ENCODE measurements at places on chromosomes 11 and 22.

GRCh38 chr22:37259540-37260029 is 15.5 kb upstream of the RAC2 start:
- peak; percentile 58 for DNase-seq

- DNase-seq, result no peak
Observed at GRCh38 chr11:74235121-74235520, 64.0 kb downstream of the PPME1 start.

GRCh38 chr11:74278721-74279161 is 32.7 kb downstream of the P4HA3 start:
- DNase-seq, result no peak

- DNase-seq, result peak; percentile 22
Observed at GRCh38 chr11:78158987-78159652, 19.7 kb upstream of the ALG8 start.

- no peak for DNase-seq
Observed at GRCh38 chr11:37450613-37451012, 852.6 kb upstream of the RAG2 start.

DNA sequence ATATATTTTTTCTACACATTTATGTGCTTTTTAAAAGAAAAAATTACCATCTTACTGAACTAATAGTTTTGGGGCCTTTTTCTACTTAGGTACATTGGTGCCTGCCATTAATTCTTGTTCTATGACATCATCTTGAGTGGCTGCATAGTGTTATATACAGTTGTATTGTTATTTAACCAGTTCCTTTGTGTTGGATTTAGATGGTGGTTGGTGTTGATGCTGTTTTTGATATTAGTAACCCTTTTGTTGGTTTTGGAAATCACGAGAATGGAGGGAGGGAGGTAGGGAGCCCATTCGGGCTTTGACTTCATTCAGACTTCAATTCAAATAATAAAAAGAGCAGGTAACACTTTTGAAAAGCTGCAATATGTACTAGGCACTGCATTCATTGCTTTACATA is 15.4 kb upstream of the C11orf96 start:
- no peak for DNase-seq

- peak; percentile 47 for DNase-seq
Observed at GRCh38 chr11:13303668-13304649, 26.4 kb downstream of the BMAL1 start.

DNA sequence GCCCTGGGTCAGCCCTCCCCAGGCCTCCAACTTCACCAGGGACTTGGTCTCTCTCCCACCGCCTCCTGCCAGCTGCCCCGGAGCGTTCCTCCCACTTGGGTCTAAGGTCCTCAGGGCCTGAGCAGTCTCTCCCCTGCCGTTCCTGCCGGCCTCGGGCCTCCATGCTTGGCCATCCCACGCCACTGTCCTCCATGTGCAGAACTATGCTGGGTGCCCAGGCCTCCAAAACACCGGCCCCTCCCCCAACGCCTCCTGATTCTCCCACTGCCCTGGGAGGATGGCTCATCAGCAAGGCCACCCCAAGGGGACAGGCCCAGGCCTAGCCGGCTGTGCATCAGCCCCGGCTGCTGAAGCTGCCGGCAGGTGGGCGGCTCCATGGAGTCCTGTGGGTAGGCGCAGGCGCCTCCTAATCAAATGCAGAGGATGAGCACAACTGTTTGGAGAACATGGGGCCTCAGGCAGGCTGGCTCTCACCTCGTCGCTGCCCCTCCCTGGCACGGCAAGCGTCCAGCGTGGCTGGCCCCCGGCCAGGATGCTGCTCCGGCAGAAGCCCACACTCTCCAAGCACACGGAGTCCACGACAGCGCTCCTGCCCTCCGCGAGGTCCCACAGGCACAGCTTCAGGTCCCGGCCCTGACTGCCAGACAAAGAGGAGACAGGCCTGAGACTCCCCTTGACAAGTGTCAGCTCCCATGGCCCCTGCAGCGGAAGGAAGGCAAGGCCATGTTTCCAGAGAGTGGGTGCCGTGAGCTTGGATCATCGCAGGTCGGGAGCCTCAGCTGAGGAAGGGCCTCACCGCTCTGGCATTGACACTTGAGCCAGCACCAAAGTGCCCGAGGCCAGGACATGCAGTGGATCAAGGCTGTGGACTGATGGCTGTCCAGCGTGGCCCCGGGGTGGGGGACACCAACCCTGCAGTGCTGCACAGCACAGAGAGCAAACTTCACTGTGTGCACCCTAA is 42.6 kb downstream of the GNB1L start:
- DNase-seq, result no peak

- DNase-seq, result no peak
Observed at GRCh38 chr11:614021-614622, 1.6 kb downstream of the IRF7 start.

DNA sequence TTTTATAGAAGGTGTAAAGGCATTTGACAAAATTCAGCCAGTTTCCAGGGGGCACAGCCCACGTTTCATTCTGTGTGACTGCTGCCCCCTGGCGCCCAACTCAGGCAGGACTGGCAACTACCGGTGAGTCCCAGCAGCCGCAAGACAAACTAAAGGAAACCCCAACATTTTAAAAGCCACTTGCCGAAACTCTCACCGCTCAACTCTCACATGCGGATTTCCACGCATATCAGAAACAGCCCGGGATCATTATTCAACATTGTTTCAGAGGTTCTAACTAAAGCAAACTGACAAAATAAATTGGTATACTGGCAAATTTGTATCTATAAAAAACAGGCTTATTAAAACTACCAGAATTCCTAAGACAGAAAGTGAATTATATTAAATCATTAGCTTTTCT is 48.2 kb downstream of the MORC2 start:
- DNase-seq, result peak; percentile 83

DNA sequence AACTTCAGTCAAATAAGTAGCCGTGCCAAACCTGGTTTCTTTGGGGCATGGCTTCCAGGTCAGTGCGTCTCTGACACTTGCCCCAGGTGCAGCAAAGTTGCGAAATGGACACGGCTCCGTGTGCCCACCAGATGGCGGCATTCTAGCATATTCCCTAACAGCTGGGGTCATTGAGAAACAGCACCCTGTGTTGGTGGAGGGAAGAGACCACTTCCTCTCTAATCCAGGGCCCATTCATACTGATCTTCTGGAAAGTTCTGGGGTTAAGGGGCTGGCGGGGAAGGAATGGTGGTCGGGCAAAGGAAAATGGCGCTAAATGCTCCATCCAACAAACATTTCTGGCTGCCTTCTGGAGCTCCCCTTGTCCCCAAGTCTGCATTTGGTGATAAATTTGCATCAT is 141.2 kb upstream of the TIMP3 start:
- peak; percentile 62 for DNase-seq

GRCh38 chr11:118002010-118002540 is 15.9 kb downstream of the IL10RA start:
- DNase-seq, result no peak

- DNase-seq, result no peak
Observed at GRCh38 chr22:27483095-27483785, 318.3 kb downstream of the MN1 start.

DNA sequence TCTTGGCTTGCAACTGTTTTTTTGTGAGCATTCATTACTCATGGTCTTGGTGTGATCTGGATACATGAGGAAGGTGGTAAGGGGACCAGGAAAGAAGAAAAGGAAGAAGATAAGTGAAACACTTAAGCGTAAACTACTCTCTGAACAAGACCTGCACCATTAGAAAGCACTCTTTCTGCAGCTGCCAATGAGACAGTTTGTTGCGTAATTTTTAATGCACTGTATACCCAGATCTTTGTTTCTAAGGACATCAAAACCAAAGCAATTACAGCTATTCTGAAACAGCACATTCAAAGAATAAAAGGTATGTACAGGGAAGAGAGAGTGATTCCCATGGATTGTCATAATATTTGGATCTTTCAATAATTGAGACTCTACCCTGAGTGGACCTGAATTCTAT is 147.4 kb downstream of the BLID start:
- no peak for DNase-seq

DNA sequence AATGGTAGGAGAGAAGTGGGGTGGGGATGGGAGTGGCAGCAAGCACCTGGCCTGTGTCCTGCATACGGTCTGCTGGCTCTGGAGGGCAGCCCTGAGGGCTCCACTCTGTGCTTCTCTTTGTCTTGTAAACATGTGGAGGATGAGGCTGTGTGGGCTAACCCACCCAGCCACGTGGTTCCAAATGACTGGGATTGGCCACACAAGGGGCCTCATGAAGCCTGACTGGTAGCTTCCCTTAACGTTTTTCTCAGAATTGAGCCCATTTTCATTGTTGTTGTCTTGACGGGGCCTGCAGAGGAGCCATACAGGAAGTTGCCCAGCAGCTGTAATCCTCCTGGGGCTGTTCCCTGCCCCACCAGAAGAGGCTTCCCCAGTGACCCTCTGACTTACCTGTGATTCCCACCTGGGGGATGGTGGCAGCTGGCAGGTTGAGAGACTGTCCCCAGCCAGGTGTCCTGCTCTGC is 18.0 kb downstream of the DERL3 start:
- DNase-seq, result no peak

DNA sequence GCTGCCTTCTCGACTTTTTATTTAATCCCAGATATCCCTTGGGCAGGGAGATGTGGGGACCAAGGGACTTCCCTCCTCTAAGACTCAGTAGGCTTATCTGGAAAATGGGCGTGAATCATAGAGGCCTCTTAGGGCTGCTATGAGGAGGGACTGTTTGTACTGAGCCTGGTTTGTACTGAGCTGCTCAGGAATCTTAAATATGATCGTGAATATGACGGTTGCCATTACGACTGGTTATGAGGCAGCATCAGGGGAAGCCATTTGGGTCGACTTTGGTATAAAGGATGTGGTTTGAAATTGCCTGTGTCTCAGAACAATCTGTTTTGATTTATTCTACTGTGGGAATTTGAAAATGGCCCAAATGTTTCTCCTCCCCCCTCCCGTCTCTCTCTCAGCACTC is 20.6 kb downstream of the TSPAN18 start:
- DNase-seq, result no peak

DNA sequence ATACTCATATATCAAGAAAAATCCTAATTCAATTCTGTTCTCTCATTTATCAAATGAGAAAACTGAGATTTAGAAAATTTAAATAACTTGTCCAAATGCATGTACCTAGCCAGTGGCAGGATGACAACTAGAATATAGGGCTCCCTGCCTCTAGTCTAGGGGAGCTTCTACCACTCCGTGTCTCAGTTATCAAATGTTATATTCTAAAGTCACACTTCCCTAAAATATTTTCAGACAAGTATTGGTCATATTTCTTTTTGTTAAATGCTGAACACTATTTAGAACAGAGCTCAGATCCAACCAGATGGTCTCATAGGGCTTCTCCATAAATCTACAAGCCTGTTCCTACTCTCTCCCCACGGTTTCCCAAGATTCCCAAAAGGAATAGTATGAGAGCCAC is 26.3 kb downstream of the KCNJ1 start:
- no peak for DNase-seq

DNA sequence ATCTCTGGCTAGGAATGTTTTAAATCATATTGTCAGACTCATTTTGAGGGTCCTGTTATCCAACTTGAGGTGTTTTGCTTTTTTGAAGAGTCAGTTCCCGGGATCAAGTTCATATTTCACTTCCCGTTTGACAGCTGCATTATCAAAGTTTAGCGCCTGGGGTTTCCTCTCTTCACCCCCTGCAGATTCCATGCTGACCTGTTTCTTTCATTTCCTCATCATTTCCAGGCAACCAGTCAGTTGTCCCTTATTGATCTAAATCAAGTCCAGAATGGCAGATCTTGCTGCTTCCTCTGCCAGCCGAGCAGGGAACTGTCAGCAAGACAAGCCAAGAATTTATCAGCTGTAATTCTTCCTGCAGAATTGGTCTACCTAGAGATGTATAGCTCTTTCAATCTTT is 197.6 kb upstream of the SYN3 start:
- no peak for DNase-seq

DNA sequence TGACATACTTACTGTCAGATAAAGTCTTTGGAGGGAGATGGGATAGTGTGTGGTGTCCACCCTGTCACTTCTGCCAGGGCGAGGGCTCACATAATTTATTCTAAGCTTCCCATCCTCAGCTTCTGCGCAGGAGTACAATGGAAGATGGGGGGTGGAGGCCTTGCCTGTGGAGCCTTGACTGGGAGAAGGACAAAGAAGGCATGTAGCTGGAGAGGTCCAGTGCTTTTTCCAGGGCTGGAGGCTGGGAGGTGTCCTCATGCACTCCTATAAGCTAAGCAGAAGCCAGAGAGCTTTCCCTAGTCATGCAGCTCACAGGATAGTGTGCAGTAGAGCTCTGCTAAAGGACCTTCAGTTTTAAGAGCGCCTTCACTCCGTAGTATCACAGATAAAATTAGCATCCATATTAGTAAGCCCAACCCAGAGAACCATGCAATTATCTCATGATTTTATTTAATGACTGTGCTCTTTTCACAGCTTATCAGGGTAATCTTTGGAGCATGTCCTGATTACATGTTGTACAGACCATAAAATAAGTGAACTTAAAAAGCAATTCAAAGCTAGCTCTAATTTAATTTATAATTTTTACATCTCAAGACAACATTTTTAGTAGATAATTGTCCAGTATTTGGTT is 148.3 kb downstream of the TEAD1 start:
- DNase-seq, result no peak

- DNase-seq, result no peak
Observed at GRCh38 chr11:791658-792534, 2.0 kb upstream of the CEND1 start.

DNA sequence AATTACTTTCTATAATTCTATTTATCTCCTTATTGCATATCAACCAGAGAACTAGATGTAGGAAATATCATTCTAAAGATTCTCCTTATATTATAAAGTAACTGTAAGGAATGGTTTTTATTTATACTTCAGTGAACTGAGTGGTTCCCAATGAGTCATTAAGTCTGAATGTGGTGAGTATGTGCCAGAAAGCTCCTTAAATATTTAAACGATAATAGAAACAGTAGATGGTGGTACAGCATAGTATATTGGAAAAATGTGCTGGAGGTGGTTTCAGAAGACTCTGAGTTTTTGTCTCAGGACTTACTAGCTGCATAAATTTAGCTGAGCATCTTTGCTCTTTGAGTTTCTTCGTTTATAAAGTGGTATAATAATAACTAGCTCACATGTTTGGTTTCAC is 653.5 kb downstream of the FAM181B start:
- DNase-seq, result no peak

GRCh38 chr11:37394236-37394870 is 796.3 kb upstream of the RAG2 start:
- no peak for DNase-seq

Measured in Ammon's horn (tissue), 1 donor.